IMR-90 (cell line): ENCODE measurements at places on chromosomes 7 and 10. TPM values are rescaled to one million over a fixed set of nuclear protein-coding genes. Genes with fewer than 3 reads are reported as not detected.

GRCh38 chr7:25379351-25380300, 151.3 kb upstream of the NPVF start:
- no peak for DNase-seq

Gene SRRM3
- total RNA-seq = 0.18 and 0.28 TPM in 2 replicates

Gene BRI3
- 24.7 and 30.6 TPM in 2 replicates for total RNA-seq

DNA sequence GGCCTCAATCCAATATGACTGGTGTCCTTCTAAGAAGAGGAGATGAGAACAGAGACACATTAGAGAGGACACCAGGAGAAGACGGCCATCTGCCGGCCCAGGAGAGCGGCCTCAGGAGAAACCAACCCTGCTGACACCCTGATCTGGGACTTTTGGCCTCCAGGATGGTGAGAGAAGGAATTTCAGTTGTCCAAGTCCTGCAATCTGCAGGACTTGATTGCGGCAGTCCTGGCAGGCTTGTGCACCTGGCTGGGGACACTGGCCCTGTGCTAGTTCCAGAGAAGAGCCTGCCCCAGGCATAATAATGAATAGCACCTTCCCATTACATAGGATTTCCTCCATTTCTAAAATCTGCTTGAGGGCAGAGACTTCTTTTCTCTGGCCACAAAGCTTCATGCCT, 409.9 kb upstream of the SHH start:
- no peak for DNase-seq

DNA sequence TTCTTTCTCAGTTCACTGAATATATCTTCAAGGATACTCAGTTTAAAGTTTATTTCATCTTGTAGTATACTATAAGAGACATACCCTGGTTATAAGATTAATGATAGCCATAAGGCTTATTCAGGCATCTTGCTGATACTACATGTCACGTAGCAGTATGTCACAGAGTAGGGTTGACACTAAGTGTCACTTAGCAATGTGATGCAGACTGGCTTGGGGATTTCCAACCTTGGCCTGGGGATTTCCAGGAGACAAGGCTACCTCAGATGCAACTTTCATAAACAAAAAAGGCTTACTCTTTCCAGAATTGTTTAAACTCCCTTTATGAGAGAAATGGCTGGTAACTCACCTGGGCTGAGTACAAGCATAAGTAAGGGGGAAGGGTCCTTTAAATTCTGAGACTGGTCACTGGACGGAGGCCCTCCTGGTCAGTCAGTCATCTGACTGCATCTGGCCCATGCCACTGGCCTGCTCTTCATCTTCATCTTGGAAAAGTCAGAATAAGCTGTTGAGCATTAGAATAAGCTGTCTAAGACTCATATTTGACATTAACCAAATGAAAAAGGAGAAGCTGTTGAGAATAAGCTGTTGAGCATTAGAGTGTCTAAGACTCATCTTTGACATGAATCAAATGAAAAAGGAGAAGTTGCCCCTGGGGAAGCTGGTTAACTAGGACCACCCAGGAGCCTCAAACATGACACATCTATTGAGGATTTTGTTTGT, 9.5 kb downstream of the SLC13A1 start:
- DNase-seq = no peak

Gene COL13A1
- total RNA-seq = 10.8 and 12.2 TPM in 2 replicates

- DNase-seq = peak; percentile 53
Observed at GRCh38 chr10:63133821-63134557, 861 bp downstream of the NRBF2 start.

DNA sequence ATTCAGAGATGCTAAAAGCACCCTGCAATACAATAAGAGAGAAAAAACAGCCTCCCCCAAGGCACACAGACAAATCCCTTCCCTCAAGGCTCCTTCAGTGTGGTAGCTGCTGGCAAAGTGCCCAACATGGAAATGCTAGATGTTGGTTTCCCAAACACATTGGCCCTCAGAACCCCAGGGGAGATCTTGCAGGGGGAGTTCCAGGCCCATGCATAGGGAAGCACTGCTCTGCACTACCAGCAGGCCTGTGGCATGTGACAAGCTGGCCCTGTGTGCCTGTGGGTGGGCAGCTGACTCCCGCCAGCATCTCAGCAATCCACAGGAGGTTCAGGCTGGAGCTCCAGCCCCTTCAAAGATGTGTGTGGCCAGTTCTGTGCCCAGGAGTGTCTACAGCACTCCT, 16.8 kb upstream of the CSGALNACT2 start:
- no peak for DNase-seq

- peak; percentile 90 for DNase-seq
Observed at GRCh38 chr10:103295374-103296015, 18.6 kb downstream of the INA start.

Gene C7orf33
- not detected in 2 replicates for total RNA-seq
